HTR-8/SVneo (cell line): ENCODE measurements at places on chromosomes 13 and 19.

GRCh38 chr13:33445476-33445875 lies 159.9 kb upstream of the STARD13 start:
- no peak for DNase-seq

- no peak for DNase-seq
Observed at GRCh38 chr19:2952953-2953481, 8.2 kb upstream of the ZNF77 start.

- DNase-seq = peak; percentile 86
Observed at GRCh38 chr19:10836479-10837330, 693 bp upstream of the TMED1 start.

GRCh38 chr13:51797664-51798488 lies 6.1 kb downstream of the DHRS12 start:
- DNase-seq = peak; percentile 12

- DNase-seq = no peak
Observed at GRCh38 chr13:34411894-34412293, 530.2 kb upstream of the NBEA start.

- DNase-seq = no peak
Observed at GRCh38 chr19:51572410-51572809, 1.3 kb downstream of the ZNF175 start.

- no peak for DNase-seq
Observed at GRCh38 chr13:20294497-20294896, 62.4 kb upstream of the GJB6 start.

DNA sequence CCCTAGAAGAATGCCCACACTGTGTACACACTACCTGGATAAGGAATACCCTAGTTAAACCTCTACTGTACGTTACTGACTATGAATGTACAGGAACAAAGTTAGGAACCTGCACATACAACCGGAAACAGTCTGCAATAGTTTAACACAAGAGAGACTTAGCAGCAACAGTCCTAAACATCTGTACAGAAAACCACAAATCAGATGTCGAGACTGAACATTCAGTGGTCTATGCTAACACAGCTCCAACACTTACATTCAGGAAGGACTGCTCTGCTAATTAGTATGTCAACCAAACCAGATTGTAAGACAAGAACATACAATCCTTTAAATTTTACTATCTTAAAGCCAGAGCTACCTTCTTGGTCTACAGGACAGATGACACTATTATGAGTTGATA lies 104.9 kb downstream of the ZNF429 start:
- DNase-seq = no peak

DNA sequence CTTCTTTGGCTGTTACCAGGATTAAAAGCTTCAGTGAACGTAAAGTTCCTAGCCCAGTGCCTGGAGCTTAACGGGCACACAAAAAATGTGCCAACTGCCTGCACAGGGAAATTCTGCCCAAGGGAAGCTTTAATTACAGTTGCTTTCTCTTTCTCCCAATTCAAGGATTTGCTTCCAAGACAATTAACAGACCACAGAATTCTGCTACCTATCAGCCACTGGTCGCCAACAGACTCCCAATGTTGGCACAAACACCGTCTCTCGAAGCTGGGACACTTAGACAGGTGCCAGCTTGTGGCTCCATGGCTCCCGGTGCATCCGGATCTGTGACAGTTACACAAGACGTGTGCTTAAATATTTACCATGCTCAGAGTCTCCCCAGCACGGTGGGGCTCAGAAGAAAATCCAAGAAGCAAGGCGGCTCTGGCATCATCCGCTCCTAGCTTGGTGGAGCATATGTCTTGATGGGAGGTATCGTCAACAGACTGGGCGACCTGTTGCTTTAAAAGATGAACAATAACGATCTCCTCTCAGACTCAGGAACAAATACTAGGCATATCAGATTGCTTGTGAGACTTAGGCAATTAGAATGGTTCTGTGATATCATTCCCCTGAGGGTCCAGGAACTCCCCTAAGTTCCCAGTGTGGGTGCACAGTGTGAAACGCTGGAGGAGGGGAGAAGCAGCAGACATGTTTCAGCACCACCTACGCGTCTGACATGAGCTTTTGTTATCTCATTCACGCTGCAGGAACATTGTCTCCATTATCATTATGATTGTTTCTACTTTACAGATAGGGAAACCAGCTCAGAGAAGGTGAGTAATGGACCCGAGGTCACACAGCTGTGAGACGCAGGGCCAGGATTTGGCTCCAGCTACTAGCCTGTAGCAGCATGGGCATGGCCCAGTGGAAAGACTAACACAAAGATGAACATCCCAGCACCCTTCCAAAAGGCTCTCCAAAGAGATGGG lies 61.6 kb downstream of the ALOX5AP start:
- no peak for DNase-seq

GRCh38 chr19:4368128-4368820 lies 24.9 kb downstream of the MPND start:
- no peak for DNase-seq

DNA sequence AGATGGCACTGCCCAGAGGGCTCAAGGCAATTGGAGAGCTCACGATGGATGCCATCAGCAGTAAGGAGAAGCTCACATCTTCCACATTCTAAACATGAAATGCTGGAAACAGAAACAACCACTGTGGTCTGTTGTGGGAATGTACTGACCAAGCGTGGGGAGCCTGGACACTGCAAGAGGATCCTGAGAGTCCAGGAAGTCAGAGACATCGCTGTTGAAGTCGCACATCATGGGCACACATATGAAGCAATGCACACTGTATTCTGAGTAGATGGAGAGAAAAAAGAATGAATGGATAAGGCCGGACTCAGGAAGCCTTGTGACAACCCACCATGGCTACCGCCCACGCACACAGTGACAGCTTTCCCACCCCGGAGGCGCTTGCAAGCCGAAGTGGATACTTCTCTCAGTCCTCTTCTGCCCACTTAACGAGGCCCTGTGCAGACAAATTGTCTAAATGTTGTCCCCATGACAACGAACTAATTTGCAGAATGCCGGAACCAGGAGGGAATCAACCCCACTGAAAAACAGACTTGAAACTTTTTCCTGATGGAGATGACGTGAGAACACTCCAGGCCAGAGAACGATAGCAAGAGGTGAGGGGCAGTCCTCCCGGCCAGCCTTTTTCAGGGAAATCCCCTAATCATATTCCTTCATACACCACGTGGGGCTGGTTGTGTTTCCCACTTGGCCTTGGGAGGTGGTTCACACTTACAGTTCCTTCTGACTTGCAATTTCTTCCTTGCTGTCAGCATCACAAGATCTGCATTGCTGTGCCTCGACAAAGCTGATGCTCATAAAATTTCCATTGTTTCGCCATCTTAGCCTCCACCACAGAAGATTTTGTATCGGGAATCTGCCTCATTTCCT lies 109.6 kb upstream of the SERP2 start:
- no peak for DNase-seq

DNA sequence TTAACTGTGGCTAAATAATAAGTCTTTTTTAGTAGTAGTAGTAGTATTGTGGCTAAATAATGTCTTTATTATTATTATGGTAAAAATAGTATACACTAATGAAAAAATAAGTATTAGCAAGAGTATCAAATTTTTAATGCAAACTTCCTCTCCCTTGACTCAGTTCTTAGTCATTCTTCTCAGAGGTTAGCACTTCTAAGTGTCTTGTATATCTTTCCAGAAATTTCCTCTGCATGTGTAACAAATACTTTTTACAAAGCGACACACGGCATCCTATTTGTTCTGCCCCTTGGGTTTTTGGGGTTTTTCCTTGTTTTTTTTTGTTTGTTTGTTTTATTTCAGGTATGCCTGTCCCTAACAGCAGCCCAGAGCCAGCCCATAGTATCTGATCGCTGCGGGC lies 20.9 kb downstream of the SIN3B start:
- DNase-seq = no peak

DNA sequence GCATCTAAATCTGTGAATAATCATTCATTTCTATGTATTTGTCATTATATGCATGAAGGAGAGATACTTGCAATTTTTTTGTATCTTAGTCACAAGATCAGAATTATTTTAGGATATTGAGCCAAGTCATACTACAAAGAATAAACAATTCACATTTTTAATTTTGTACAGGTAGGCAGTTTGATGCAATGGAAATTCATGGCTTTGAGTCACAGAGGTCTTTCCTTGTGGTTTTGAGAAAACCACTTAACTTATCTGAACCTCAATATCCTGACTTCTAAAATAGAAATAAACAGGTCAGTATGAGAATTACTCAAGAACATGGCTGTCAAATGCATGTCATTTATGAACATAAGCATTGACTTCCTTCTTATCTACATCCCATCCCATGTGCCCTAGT lies 221.4 kb upstream of the SLC10A2 start:
- DNase-seq = no peak

GRCh38 chr13:53238261-53238660 lies 209.6 kb downstream of the OLFM4 start:
- DNase-seq = no peak

DNA sequence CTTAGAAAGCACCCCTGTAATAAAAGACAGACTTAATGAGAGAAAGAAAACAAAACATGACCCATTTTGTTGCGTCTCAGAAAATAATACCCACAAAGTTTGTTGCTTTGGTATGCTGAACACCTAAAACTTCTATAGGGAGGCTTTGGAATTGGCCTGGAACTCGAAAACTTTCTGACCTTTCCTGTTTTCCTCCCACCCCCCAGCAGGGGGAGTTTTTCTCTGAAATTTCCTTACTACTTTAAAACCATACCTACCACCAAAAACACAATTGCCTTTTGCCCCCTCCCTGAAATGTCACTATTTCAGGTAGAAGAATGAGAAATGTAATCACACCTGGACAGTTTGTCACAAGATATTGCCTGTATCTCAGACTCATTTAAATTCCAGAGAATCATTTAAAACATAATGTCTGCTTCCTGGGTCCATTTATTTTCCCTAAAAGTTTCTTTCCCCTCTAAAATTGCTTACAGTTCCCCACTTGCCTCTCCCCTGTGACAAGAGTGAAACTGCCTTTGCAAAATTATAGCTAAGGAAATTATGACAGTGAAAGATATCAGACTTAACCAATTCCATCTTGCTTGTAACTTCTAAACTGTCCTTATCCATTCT lies 2700.2 kb downstream of the PCDH9 start:
- DNase-seq = no peak

DNA sequence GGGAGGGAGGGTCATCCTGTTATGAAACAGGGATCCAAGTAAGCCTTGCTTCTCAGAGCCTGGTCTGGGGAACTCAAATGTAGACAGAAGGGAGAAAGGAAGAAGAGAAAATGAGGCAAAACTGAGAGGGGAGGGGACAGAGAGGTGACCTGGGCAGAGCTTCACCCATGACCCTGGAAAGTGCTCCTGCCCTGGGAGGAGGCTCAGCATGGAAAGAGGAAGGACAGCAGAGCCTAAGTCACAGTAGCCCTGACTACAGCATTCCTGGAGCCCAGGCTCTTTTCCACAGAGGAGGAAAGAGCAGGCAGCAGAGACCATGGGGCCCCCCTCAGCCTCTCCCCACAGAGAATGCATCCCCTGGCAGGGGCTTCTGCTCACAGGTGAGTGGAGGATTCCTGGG lies at the start of gene CEACAM3:
TSS of gene CEACAM3 (plus strand) at position 226 of the 400 bp plus-strand sequence. CDS start at position 317, 91 bp downstream.
- DNase-seq = no peak

DNA sequence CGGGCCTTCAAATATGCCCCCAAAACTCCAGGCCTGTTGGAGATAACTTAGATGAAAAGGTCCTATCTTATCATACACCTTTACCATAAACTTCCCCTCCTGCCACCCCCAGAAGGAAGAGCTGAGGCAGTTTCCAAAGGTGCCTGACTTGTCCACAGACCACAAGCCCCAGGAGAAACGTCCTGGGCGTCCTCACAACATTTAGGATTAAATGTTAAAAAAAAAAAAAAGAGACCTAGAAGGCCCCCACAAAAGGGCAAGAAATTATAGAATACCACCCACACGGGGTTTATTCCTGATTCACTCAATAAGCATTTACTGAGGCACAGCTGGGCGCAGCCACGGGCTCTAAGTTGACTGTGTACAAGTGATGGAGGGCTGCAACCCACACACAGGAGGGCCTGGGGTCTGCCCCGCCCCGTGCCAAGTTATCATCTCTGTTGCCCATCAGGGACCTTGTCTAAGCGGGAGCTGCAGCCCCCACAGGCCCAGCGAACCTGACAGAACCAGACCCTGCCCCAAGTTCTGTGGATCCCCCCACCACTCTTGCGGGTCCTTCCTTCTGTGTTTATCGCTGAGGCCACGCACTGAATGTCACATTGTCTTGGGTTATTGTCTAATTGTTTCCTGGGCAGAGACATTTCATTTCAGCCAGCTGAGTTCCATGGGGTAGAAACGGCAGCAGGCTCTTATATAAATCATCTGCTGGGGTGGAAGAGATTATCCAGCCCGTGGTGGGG lies 83.0 kb upstream of the TM9SF2 start:
- no peak for DNase-seq

GRCh38 chr19:2883686-2884439 lies 16.7 kb downstream of the ZNF556 start:
- no peak for DNase-seq

- no peak for DNase-seq
Observed at GRCh38 chr19:51466723-51467122, 8.5 kb upstream of the SIGLEC8 start.

- DNase-seq = no peak
Observed at GRCh38 chr13:59261928-59262488, 901.7 kb downstream of the DIAPH3 start.

GRCh38 chr13:37274569-37275497 lies 169.4 kb upstream of the CSNK1A1L start:
- no peak for DNase-seq

GRCh38 chr13:67235265-67235664 lies 5.1 kb upstream of the PCDH9 start:
- no peak for DNase-seq

DNA sequence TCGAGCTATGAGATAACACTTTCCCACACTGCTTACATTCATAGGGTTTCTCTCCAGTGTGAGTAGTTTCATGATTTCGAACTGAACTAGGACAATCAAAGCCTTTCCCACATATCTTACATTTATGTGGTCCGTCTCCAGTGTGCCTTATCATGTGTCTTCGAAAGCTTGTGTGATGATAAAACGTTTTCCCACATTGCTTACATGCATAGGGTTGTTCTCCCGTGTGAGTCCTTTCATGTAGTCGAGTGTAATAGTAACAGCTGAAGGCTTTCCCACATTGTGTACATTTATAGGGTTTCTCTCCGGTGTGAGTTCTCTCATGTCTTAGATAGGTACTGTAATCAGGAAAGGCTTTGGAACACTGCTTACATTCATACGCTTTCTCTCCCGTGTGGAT lies 16.3 kb downstream of the ZNF823 start:
- no peak for DNase-seq

DNA sequence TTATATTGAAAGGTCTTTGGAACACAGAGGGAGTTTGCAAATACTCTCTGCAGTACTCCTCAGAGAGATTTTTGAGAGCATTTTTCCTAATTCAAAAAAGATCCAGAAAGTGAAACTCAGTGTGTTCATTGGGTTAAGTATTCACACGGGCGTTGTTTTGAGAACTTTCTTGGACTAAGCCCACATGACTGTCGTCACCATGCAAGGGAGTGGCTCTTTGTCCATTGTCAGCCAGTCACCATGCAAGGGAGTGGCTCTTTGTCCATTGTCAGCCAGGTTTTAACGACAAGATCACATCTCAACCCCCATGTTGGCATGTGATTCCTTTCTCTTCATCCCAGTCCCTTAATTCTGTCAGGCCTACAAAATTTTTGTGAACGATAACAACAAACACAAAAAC lies 81.2 kb upstream of the STK24 start:
- DNase-seq = no peak

- no peak for DNase-seq
Observed at GRCh38 chr19:46383846-46384245, 29.5 kb downstream of the CCDC8 start.

GRCh38 chr19:14770136-14770535 lies 8.2 kb downstream of the ADGRE2 start:
- DNase-seq = no peak
